ENCODE measurements at places on chromosomes 3 and 15.
A peak's percentile ranks its signal among the peaks of the same experiment; 100 is the strongest.

DNA sequence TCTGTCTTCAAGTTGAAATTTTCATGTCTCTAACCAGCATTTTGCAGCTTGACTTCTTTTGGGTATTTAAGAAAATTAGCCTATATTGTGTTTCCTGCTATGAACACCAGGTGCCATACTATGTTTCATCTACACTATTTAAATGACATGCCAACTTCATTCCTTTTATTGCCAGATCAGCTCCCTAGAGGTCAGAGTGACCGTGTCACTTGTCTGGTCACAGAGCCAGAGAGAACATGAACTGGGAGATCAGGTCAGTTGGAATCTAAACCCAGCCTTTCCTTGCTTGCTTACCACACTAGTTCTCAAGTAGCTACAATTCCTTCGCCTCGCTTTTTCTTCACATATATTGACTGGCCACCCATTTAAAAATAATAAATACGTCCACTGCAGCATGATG lies 87.6 kb downstream of the THBS1 start:
- no peak for DNase-seq

DNA sequence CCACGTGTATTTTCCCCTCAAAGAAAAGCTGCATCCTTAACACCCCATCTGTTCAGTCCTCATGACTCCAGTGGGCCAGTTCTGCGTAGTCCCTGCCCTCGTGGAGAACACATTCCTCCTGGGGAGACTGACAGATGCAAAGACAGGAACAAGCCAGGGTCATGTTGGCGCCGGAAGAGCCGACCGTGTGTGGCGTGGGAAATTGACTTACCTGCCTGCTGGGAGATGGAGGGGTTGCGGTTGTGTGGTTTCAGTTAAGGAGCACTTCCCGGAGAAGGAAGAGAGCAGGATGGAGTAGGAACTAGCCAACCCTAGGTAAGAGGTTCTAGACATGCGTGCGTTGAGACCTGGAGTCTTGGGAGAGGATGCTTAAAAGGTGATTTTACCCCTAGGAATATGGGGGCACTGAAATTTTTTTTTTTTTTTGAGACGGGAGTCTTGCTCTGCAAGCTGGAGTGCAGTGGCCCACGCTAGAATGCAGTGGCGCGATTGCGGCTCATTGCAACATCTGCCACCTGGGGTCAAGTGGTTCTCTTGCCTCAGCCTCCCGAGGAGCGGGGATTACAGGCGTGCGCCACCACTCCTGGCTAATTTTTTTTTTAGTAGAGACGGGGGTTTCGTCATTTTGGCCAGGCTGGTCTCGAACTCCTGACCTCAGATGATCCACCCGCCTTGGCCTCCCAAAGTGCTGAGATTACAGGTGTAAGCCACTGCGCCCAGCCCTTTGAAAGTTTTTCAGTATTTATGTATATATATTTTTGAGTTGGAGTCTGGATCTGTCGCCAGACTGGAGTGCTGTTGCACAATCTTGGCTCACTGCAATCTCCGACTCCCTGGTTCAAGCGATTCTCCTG lies 1.4 kb downstream of the VHL start:
- DNase-seq, result no peak

- no peak for DNase-seq
Measured at GRCh38 chr15:68574046-68574445, 4.7 kb upstream of the CORO2B start.

- DNase-seq, result no peak
Measured at GRCh38 chr3:113601240-113601639, 68.9 kb downstream of the SIDT1 start.

DNA sequence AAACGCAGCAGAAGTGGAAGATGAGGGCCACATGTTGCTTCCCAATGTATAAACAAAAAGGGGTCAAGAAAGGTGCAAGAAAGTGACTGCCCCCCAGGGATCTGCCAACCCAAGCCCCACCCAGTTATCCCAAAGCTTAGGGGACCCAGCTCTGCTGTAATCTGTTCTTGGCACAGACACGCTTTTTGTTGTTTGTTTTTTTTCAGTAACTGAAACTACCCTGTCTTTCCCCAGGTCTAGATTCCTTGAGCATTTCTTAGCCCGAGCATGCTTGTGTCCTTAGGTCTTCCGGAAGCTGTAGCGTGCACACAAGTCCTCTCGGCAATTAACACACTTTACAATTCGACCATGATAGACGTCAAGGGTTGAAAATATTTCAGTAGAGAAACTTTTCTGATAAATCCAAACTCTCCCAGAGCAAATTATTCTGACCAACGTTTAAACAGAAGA lies 8.5 kb upstream of the PPARG start:
- DNase-seq, result no peak

GRCh38 chr3:150033721-150034120 lies 63.0 kb upstream of the PFN2 start:
- no peak for DNase-seq

GRCh38 chr3:152272771-152273242 lies 4.1 kb downstream of the MBNL1 start:
- DNase-seq, result no peak

DNA sequence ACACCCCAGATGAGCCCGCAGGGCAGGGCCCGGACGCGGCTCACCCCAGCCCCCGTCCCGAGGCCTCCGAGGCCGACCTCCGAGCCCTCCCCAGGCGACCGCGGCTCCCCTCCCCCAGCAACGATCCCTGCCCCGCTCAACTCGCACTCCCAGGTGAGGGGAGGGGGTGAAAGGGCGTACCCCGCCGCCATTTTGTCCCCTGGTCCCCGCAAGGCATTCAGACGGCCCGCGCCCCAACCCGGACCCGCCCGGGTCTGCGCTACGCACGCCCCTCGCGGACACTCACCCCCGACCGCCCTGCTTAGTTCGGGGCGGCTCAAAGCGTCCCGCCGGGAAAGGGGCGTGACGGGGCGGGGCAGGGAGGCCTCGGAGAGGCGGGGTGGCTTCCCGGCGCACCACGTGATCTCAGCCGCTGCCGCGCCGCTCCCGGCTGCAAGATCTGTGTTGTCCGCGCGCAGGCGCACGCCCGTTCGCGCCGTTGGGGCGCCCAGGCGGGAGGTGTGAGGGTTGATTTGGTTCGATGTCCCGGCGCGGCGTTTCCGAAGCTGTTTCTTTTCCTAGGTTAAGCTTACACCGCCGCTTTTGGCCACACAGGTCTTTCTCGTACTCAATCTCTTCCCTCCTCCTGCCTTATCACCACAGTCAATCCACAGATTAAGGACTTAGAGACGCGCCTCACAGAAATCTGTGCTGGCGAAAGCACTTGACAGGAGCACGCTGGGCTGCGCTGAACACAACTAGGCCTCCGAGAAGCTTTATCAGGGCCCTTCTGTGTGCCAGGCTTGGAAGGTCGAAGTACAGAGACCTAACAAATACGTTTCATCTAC lies at the start of gene SCAPER:
Gene SCAPER (minus strand): TSS at position 328 of the 827 bp plus-strand sequence. CDS start 21,523 bp downstream, outside the sequence.
- DNase-seq, result peak; percentile 85

DNA sequence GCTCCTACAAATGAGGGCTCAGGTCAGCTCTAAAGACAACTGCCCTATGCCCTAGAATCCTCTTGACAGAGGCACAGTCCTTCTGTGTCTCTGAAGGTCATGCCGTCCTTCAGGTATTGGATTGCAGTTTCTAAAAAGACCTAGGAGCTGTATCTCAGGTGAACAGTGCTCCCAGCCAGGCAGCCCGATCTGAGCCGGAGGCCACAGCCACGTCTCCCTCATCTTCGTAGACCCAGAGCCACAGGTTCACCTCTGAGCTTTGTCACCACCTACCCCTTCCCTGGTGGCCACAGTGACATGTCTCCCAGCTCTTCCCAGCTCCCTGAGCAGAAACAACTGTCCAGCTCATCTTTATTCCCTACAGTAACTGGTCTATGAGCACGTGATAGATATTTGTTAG lies 228.0 kb downstream of the VPS13C start:
- no peak for DNase-seq

- DNase-seq, result no peak
Measured at GRCh38 chr15:77168141-77168540, 97.2 kb upstream of the TSPAN3 start.

DNA sequence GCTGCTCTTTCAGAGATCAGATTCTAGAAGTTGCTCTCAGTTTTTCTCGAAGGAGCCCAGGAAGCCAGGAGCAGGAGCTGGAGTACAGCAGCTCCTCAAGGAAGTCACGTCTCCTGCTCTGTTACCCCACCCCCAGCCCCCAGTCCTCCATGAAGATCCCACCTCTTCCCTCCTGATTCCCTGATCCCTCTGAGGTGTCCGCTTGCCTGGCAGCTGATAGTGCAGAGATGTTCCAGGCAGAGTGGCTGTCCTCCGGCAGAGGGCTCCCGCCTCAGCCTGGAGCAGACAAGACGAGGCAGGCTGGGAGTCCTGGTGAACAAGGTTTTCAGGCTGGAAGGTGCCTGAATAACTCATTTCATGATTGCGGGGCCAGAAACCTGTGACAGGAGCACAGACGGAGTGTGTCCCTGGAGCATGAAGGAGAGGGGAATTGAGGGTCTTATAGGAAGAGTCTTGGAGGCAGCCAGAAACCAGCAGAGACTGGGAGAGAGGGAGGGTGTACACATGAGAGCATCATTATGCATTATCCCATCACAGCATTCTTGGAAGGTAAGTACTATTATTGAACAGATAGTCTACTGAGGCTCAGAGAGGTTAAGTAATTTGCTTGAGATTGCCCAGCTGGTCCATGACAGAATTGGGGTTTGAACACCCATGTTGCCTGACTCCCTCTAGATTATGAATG lies 1.2 kb downstream of the HRH1 start:
- no peak for DNase-seq

GRCh38 chr3:57077630-57078343 lies 17.3 kb downstream of the SPATA12 start:
- no peak for DNase-seq

- DNase-seq, result no peak
Measured at GRCh38 chr15:89150762-89151664, 62.8 kb downstream of the ABHD2 start.

GRCh38 chr15:76903251-76903681 lies 1.9 kb downstream of the SCAPER start:
- DNase-seq, result no peak

GRCh38 chr15:99135194-99135593 lies 30.3 kb downstream of the SYNM start:
- no peak for DNase-seq

- DNase-seq, result no peak
Measured at GRCh38 chr3:195009616-195010015, 261.3 kb downstream of the XXYLT1 start.

DNA sequence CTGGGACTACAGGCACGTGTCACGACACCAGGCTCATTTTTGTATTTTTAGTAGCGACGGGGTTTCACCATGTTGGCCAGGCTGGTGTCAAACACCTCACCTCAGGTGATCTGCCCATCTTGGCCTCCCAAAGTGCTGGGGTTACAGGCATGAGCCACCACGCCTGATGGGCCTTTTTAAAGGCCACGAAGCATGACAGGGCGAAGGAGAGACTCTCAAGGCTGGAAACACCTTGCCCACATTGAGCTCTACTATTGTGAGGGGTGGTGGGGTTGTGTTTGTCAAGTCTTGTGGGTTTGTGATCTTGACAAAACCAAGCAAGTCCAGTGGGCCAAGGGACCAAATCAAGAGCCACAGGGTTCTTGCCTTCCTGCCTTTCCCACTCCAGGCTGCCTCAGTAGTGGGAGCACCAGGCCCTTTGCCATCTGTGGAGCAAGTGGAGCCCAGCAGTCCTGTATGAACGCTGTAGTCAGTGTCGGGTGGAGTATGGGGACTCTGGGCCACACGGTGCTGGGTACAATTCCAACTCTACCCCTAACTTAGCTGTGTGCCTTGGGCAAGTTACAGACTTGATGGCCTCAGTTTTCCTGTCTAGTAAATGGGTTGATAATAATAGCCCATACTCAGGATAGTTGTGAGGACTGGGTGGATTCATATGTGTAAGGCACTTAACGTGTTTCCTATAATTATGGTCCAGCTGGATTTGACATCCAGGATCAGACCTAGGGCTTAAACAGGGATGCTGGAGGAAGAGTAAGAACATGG lies 33.3 kb downstream of the EDEM1 start:
- DNase-seq, result no peak

- DNase-seq, result no peak
Measured at GRCh38 chr3:157027861-157028745, 131.8 kb downstream of the CCNL1 start.

DNA sequence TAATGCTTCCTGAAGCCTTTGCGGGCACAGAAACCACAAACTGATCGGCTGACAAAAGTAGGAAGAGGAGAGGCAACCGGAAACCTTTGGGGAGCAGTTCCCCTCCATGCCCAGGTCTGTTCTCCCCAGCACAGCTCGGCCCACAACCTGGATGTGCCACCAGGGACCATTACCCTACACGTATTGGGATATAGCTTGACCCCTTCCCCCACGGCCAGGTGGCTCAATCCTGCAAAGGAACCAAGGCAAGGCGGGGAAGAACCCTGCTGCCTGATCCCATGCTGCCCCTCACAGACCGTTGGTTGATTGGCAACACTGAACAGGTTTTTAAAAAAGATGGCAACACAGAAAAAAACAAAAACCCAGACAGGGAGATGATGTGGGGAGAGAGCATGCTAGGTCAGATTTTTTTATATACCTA lies 19.7 kb upstream of the TCAIM start:
- DNase-seq, result no peak

DNA sequence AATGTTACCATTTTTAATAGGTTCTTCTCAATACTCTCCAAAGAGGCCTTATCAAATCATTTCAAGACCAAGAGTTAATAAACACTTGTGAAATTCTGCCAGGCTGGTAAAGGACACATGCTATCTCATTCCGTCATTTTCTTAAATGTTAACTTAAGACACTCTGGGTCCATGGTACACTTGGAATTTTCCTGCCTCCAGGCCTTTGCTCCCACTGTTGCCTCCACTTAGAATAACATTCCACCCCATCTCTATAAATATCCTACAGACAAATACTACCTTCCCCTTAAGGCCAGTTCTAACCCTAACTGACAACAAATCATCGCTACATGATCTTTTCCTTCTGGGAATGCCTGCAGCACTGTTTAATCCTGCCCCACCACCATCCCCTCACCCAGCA lies 24.1 kb downstream of the MAGI1 start:
- DNase-seq, result no peak

GRCh38 chr3:81863756-81864155 lies 102.3 kb upstream of the GBE1 start:
- DNase-seq, result no peak

GRCh38 chr3:12224181-12225147 lies 64.4 kb upstream of the PPARG start:
- no peak for DNase-seq

- no peak for DNase-seq
Measured at GRCh38 chr3:192645437-192645836, 81.9 kb downstream of the FGF12 start.

DNA sequence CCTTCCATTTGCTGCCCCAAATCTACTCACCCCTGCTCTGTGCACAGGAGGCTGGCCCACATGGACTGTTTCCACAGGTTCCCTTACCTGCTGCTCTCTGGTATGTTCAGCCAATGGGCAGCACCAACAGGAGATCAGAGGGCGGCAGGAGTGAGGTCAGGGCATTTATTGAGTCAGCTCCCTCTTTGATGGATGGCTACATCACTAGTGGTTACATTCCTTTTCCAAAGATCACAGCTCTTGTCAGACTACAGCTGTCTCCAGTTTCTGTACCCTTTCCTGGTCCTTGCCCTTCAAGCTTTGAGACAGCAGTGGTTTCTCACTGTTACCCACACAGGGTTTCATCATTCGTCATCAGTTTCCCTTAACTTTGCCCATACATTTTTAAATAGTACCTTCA lies 325.1 kb downstream of the SUCLG2 start:
- DNase-seq, result peak; percentile 55
